Cardiac septum (tissue), 1 donor: ENCODE measurements at places on chromosomes 5 and 9.

DNA sequence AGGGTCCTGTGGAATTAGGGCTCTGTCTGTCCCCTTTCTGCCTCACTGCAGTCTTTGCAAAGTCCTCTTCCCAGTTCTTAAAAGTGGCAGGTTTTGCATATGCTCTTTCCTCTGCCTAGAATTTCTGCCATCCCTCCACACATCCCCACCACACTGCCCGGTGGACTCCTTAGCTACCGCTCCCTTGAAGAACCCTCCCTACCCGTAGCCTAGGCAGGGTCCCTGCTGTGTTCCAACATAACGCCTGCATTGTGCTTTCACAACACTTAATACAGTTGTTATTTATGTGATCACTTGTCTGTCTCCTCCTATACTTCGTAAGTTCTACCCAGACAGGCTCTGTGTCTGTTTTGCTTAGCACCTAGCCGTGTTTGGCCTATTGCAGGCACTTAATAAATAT, 142.5 kb upstream of the DMRT1 start:
- DNase-seq: no peak

GRCh38 chr5:132065351-132065937, 5.0 kb downstream of the IL3 start:
- no peak for DNase-seq

DNA sequence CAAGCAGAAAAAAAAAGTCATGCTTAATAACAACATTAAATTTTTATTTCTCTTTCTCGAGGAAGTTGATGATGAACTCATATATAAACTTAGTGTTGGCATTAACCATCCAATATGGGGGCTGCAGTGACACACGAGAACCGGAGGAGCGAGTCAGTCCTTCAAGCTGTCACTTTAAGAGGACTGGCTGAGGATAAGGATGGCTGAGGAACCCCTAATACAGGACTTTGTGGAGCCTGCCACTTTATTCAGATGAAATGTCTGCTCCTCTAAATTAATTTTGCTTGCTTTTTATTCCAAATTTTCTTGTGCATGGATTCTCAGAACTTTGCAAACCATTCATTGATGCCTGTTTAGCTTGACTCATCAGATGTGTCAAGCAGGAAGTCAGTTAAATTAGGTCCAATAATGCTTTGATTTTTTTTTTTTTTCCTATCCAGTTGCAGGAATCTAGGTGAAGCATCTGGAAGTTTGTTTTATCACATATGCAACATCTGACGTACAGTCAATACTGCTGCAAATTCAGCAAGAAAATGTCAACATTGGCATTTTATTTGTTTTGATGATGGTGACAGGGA, 144.2 kb upstream of the COL5A1 start:
- no peak for DNase-seq

DNA sequence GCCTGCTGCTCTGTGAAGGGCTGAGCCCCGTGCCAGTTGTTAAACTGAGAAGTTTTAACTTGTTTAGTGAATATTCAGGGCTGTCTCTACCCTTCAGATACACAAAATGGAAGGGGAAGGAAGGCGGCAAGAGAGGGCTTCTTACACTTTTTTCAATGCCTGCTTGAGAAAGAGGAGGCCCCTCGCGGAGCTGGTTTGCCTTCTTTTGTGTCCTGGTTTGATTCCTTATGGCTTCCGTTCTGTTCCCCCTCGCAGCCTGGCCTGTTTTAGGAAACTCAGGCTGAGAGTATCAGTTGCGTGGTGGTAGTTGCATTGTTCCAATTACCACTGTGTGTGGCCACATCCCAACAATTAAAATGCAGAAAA, 1.0 kb downstream of the FAM53C start:
- DNase-seq: no peak

GRCh38 chr9:74742792-74743730, 144.7 kb downstream of the TRPM6 start:
- DNase-seq: no peak

- no peak for DNase-seq
Observed at GRCh38 chr9:3857091-3857490, 331.3 kb upstream of the RFX3 start.

GRCh38 chr9:97480174-97480573, 21.3 kb upstream of the TMOD1 start:
- DNase-seq: no peak
